WTC11 (cell line): ENCODE measurements at places on chromosomes 2 and 18. TPM values are rescaled to one million over a fixed set of nuclear protein-coding genes. Genes with fewer than 3 reads are reported as not detected.

- DNase-seq, result no peak
These were observed at the start of gene CD28 for GRCh38 chr2:203706403-203706802. TSS of gene CD28 (plus strand) at chr2:203706639. CDS start at chr2:203706697, 58 bp downstream.

Gene AFF3
- total RNA-seq, result 1.1 to 1.2 TPM (median 1.2 TPM) in 3 replicates

DNA sequence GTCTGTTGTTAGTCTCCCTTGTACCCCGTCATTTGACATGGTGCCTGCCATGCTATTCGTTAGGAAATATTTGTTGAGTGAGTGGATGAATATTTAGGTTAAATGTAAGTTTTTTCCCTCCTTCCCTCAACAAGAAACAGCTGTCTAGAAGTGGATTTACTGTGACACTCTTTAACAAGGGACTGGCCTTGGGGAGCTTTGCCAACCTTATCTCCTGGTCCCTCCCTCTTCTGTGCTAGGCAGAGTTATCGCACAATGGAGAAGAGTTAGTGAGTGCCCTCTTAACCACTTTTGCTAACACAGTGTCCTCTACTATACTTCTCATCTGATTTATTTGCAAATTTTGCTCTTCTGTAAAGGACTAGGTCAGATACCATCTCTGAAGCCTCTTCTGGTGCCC, 61.2 kb downstream of the DIS3L2 start:
- DNase-seq, result no peak

Gene APLF
- total RNA-seq, result 2.7 to 4.0 TPM (median 3.9 TPM) in 3 replicates

GRCh38 chr18:25883091-25883490, 207.3 kb downstream of the SS18 start:
- no peak for DNase-seq

Gene MC2R
- total RNA-seq, result not detected in 3 replicates

Gene OLA1
- 104 to 109 TPM (median 107 TPM) in 3 replicates for total RNA-seq

DNA sequence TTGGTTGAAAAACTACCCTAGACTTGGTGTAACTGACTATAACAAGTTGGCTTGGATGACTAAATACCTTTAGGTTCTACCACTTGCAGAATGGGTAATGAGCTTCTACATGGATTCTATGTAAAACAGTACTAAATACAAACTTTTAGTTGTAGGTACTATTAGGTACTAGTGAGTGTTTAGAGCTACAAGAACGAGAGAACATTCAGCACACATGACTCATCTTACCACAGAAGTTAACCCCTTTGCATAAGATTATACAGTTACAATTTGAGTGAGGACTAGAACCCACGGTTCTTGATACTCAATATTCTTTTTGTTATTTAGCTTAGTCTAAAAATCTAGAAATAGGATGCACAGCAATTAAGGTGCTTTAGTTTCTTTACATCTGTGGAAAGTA, 101.7 kb upstream of the TFCP2L1 start:
- no peak for DNase-seq

DNA sequence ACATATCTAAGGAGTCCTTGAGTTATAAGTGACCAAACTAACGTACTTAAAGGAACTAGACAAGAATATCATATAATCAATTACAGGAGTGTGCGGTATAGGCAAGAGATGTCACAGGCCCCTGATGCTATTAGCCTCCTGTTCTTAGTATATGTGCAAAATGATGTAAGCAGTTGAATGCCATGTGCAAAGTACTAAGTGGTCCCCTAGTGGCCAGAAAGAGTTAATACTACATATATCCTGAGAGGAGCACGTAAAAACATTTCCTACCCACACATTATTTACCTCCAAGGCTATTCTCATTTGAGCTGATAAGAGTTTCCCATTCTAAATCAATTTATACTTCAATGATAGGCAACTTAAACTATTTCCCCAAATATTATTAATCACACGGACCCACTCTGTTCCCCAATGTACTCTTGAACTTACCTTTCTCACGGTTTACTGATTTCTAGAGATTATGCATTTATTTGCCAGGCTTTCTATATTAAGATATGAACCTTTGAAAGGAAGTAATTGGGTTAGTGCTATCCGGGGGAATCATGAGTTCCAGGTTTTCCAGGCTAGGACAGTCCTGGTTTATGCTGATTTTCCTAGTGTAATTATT, 158.0 kb upstream of the KLHL14 start:
- DNase-seq, result no peak

DNA sequence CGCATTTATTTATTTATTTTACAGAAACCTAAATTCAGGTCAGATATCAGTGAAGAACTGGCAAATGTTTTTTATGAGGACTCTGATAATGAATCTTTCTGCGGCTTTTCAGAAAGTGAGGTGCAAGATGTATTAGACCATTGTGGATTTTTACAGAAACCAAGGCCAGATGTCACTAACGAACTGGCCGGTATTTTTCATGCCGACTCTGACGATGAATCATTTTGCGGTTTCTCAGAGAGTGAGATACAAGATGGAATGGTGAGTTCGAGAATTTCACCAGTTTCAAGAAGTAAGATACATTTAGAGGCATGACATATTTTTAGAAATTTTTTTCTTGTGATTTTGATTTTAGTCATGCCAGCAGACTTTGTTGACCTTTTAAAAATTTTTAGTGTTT, 4.6 kb downstream of the CDCA7 start:
- no peak for DNase-seq

DNA sequence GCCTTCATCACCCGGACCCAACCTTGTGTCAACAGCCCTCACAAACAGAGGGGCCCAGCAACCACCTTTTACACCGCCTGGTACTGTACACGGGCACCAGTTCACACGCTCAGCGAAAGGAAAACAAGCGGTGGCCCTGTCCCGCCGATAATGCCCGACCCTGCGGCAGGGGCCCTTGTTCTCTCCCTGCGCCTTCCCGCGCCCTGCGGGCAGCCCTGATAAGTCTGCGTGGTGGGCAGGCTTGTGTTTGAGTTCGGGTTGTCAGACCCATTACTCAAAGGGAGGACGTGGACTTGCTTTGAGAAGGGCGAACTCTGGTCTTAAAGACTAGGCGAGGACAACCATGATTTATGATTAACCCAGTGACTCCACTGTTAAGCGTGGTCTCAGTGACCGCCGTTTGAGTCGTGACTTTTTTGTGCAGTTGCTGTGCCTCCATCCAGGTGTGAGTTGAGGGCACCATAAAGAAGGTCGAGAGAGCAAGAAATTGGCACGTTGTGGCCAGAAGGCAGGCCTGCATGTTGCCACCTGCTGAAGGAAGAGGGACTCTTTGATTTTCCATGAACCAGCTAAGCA, 167.4 kb upstream of the GATA6 start:
- DNase-seq, result no peak

- no peak for DNase-seq
These were observed 75.9 kb downstream of the TMEM182 start for GRCh38 chr2:102837626-102838198.

Gene MALL
- total RNA-seq, result 3.8 to 5.5 TPM (median 5.0 TPM) in 3 replicates

Gene IL36RN
- total RNA-seq, result not detected in 3 replicates
